ENCODE measurements at places on chromosomes 5 and 9.

- no peak for DNase-seq
Observed at GRCh38 chr9:115756736-115757135, 396.9 kb upstream of the PAPPA start.

DNA sequence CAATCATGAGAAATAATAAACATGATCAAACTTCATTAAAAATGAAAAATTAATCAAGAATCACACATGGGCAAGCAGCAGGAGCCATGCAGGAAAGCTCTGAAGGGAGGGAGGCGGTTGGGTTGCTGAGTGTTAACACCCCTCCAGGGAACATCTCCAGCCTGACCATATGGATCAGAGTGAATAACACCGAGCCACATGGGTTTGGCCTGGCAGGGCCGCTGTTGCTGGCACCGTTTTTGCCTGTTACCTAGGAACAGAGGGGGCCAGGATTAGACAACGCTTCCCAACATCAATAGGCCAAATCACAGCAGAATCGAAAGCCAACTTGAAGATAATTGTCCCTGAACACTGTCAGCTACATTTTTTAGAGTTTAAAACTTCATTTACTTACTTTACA lies 160.2 kb downstream of the DENND1A start:
- DNase-seq = no peak

DNA sequence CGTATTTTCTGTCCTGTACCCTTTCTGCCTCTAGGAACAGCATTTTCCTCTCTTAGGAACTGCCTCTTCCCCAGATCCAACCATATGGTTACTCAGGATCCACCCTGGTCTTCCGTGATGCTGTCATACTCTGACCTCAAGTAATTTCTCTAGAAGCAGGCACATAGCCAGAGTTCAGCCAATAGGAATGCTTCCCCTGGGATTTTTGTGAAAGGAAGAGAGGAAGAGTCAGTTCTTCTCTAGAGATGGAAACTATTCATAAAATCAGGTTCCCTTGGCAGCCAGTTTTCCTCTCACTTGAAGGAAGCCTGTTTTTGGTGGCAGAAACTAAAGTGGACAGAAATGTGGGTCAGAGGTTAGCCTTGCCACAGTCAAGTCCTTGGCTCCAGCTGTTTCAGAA lies 400.1 kb upstream of the PCSK5 start:
- DNase-seq = no peak

DNA sequence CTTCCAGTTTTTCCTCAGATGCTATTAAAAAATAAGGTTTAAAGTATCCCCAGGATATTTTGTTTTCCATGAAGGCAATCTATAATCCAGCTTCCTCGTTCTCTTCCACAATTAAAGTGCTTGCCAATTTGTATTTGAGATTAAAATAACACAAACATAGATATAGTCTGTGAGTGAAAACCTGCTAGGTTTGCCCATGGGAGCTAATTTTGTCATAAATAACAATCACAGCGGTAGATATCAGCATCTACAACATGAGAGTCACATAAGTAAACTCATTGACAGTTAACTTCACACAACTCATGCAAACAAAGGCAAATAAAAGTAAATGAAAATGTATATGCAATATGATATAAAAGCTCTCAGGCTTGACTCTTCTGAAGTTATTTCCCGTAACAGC lies 29.2 kb upstream of the RASGRF2 start:
- DNase-seq = no peak

- peak; percentile 95 for DNase-seq
Observed at GRCh38 chr5:139745132-139745799, 50.3 kb upstream of the PSD2 start.

GRCh38 chr5:44821164-44821563 lies 12.4 kb downstream of the MRPS30 start:
- no peak for DNase-seq

Measured in osteocyte (in vitro differentiated cells).